ENCODE measurements at places on chromosomes 4 and X. TPM values are rescaled to one million over a fixed set of nuclear protein-coding genes. Genes with fewer than 3 reads are reported as not detected.

The SPATA18 gene
- polyA plus RNA-seq: 9.7 TPM

The HTN1 gene
- not detected for polyA plus RNA-seq

The TCEAL3 gene
- polyA plus RNA-seq: 28.0 TPM

The PAGE5 gene
- polyA plus RNA-seq: not detected

The GAGE12H gene
- polyA plus RNA-seq: not detected

GRCh38 chr4:84325625-84326024, 173.5 kb downstream of the NKX6-1 start:
- no peak for DNase-seq

- no peak for DNase-seq
Measured at GRCh38 chr4:36241771-36242170, 2.5 kb downstream of the ARAP2 start.

DNA sequence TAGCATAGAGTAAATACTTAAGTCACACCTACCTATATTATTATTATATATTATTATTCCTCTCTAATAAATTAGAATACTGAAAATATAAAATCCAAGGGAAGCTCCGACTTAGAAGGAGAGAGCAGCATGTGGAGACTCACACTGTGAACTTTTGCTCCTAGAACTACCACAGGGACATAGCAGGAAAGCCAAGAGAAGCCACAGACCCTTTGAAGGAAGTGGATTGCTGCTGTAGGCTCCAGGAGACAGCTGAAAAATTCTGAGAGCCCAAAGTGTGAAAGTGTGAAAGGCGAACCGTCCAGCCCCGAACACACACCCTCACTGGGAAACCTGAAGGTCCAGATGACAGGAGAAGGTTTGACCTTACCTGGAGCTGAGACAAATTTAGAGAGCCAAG, 177.0 kb downstream of the FAM13A start:
- no peak for DNase-seq

GRCh38 chr4:119261986-119262385, 49.5 kb downstream of the USP53 start:
- DNase-seq: no peak

- DNase-seq: no peak
Measured at GRCh38 chr4:152938237-152938947, 2.3 kb downstream of the FHDC1 start.

DNA sequence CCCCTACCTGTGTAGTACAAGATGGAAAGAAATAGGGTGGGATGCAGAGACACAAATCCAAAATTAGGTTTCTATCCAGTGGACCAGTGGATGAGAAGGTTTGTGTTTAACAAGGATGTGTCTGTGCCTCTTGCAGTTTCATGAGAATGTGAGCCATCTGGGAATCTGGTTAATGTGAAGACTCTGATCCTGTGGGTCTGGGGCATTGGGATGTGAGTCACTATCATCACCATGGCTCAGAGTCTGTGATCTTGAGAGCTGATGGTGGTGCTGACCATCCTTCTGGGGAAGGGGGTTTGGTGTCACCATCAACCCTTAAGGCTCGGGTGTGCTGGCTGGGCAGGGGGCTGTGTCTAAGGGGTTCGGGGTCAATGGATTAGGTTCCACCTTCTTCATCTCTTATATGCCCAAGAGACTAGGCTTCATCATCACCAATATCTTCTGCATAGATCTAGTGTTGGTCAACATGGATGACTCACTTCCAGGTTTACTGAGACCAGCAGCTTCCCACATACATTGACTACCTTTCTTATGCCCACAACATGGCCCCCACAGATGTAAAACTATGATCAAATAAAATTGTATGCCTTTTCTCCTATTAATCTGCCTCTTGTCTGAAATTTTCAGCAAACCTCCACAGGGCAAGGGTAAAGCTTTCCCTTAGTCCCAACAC, 65.7 kb upstream of the MID1 start:
- DNase-seq: no peak

GRCh38 chr4:142567620-142568451, 278.3 kb downstream of the INPP4B start:
- DNase-seq: no peak

GRCh38 chr4:794900-795725, 30.8 kb downstream of the CPLX1 start:
- DNase-seq: no peak

DNA sequence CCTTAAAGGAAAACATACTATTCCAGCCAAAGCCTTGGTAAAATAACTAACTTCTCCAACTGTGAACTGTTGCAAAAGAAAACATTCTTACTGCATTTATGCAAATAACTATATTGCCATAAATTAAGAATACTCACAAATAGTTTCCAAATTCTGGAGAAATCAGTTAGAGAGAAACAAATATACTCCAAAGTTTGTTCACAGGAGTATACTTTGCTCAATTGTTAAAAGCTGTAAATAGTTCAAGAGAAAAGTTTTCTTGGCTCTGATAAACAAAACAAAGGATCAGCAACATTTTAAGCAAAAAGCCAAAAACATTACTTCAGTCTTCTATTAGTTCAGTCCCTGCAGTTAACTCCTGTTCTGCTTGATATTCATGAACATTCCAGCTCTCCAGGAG, 83.0 kb downstream of the EIF4E start:
- no peak for DNase-seq

- no peak for DNase-seq
Measured at GRCh38 chr4:108070775-108071174, 81.1 kb downstream of the HADH start.

DNA sequence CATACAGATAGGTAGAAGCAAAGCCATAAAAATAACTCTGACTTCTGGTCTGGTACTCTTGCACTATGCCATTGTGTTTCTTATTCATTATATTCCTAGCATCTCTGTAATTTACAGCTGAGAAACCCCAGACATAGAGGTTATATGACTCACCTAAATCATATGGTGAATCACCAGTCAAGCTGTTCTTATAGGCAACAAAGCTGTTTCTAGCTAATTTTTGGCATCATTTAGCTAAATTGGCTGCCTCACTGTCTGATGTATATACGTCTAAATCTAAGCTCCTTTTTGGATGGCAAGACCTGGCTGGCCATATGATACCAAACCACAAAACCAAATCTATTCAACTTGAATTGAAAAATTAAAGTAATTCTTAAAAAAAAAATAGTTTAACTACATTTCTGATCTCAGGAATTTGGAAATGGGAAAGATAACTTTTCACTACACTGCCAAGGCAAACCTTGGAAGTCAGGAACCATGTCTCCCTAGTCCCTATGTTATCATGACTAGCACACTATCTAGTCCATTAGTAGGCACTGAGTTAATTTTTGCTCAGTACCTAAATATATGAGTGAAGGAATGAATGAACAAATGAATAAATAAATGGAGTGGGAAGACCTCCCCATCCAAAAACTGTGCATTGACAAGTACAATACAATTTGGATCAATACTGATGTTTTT, 41.3 kb upstream of the STAG2 start:
- no peak for DNase-seq

Data from left lung (tissue), 14 donors.